H9 (cell line): ENCODE measurements at places on chromosomes 2 and 18. TPM values are rescaled to one million over a fixed set of nuclear protein-coding genes. Genes with fewer than 3 reads are reported as not detected.
A peak's percentile ranks its signal among the peaks of the same experiment; 100 is the strongest.

DNA sequence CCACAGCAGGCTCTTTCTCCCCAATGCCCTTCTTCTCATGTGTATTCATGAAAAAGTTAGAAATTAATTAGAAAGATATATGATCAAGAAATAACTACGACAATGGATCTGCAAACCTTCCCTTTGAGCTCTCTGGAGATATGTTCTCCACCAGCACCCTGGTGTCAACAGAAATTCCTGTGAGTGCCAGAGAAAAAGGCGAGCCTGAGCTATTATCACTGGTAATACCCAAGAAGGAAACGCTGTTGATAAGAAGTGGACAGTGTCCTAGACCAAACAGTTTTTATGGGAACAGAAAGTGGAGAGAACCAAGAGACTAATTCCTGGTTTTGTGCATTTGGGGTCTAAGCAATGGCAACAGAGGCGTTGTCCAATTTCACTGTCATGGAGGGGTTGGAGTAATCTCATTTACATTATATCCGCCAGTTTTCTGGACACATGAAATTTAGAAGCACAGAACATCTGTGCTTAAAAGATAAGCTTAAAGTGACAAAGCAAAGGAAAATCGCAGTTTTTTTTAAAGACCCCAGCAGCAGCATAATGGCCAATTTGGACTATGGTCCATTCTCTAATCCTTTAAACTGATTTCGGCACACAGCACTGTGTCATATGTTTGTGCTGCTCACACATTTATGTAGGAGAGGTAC lies 47.2 kb upstream of the CDC42EP3 start:
- no peaks in the 10 kb centered on the region for H3K27me3 ChIP-seq
- H3K36me3 ChIP-seq: peaks cover 12% of the 10 kb centered on the region
- no peak overlapping the region for H3K27ac ChIP-seq

DNA sequence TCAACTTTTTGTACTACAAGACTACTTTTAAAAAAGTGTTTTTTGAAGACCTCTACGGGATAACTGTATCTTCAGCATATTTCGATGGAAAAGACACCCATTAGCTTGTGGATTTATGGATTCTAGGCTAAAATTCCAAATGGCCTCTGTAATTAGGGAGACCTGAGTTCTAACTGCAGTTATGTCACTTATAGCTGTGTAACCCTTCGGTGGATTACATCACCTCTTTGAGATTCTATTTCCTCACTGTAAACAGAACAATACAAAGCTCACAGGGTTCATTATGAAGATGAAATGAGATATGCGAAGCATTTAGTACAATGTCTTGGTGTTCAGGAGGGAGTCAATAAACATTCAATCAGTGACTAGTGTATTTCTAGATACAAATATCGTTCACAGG lies 24.2 kb downstream of the LMAN2L start:
- H3K36me3 ChIP-seq: peaks cover 29% of the 10 kb centered on the region
- DNase-seq: no peak
- no peaks in the 10 kb centered on the region for H3K4me1 ChIP-seq
- H3K4me3 ChIP-seq: no peak overlapping the region

Gene ELOA2
- not detected in 2 replicates for total RNA-seq

- no peaks in the 10 kb centered on the region for H3K27me3 ChIP-seq
- no peak for DNase-seq
- no peak overlapping the region for H3K27ac ChIP-seq
- H3K4me3 ChIP-seq: no peak overlapping the region
- peaks cover 2% of the 10 kb centered on the region; the same call in 1 of the 2 replicates for H3K4me1 ChIP-seq
Observed at GRCh38 chr2:45675263-45675812, 23.9 kb downstream of the PRKCE start.

- H3K27me3 ChIP-seq: no peaks in the 10 kb centered on the region
- H3K27ac ChIP-seq: no peak overlapping the region
- no peak overlapping the region for H3K4me3 ChIP-seq
- no peaks in the 10 kb centered on the region for H3K4me1 ChIP-seq
- H3K36me3 ChIP-seq: peaks cover 15% of the 10 kb centered on the region
Observed at GRCh38 chr2:219149667-219150066, 10.9 kb downstream of the NHEJ1 start.

DNA sequence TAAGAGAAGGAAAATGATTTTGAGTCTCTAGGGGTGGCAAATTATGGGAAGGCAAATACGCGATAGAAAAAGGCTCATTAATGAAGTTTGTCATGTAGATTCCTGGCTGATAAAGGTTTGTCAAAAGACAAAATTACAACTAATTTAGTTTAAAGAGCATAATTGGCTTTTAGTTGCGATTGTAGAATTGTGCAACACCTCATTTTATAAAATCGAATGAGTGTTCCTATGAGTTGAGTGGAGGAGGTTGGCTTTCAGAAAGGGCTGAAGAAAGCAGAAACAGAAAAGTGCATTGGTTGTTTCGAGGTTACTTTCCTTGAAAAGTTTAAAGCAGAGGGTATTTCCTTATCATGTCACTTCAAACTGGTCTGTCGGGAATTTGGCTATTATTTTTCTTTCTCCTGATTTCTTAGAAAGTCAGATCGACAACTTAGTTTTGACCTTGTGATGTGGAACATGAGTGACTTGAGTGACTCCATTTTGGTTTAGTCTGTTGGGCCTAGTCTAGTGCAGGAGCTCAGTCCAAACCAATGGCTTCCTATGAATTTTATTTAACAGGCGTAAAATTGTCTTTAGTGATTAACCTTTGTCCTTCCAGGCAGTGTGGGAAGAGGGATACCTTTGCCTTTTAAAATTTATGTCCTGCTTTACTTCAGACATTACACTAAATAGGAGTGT lies 2.2 kb upstream of the PCYOX1 start:
- peak overlapping the region; percentile 13; the same call in 1 of the 3 replicates for H3K4me3 ChIP-seq
- H3K36me3 ChIP-seq: peaks cover 3% of the 10 kb centered on the region; the same call in 2 of the 3 replicates
- H3K27me3 ChIP-seq: no peaks in the 10 kb centered on the region
- DNase-seq: no peak

GRCh38 chr2:17628349-17629261 lies 88.1 kb downstream of the VSNL1 start:
- no peak overlapping the region for H3K27ac ChIP-seq
- H3K36me3 ChIP-seq: peaks cover 34% of the 10 kb centered on the region
- no peak overlapping the region for H3K4me3 ChIP-seq

Gene MTCL1
- total RNA-seq: 45.1 and 50.7 TPM in 2 replicates

GRCh38 chr18:23169673-23170044 lies 34.4 kb downstream of the CABLES1 start:
- peak overlapping the region; percentile 88 for H3K27ac ChIP-seq
- peaks cover 13% of the 10 kb centered on the region; the same call in 1 of the 2 replicates for H3K4me1 ChIP-seq
- H3K27me3 ChIP-seq: no peaks in the 10 kb centered on the region
- DNase-seq: peak; percentile 78
- H3K36me3 ChIP-seq: no peaks in the 10 kb centered on the region
- H3K4me3 ChIP-seq: peak overlapping the region; percentile 43

DNA sequence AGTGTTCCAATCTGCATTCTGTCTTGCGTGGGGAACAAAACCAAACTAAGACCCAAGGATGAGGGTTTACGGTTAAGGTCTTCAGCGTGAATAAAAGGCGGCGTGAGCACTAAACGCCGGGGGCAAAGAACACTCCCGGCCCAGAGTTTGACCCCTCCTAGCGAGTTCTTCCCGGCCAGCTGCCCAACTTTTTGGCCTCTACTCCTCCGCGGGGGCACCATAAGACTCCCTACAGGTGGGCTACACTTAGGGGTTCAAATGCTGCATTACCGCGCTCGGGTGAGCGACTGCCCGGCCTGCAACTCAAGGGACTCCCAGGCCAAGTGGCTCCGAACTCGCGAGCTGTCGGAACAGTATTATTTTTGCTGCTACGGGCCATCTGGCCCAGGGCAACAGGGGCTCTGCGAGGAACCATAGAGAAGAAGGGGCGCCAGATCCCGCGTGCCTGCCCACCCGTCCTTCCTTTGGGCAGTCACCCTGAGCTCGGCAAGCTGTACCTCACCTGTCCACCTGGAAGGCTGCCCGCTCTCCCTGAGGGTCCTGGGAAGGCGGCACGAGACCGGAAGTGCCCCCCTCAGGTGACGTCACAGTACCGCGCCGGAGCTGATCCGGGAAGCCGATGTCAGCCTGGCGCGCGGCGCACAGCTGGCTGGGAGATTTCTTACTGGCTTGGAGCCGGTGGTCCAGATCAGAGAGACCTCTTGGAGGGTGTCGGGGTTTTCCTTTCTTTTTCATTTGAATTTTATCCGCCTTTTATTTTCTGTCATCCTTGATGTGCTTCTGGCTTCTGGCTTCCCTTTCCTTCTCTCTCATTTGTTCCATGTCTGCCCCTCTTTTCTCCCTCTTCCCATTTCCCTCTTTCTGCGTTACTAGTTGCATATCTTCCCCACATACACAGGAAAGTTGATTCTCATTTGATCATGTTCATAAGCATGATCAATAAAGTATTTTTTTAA lies at the start of gene LDAH:
Gene LDAH (minus strand): TSS at position 567 of the 956 bp plus-strand sequence. CDS start 21,638 bp downstream, outside the sequence.
- peak within 1 kb of the TSS; percentile 96 for H3K4me3 ChIP-seq
- peak within 1 kb of the TSS; percentile 10 for H3K27ac ChIP-seq
- H3K4me1 ChIP-seq: no peaks in the 10 kb centered on the region
- DNase-seq: peak; percentile 96

DNA sequence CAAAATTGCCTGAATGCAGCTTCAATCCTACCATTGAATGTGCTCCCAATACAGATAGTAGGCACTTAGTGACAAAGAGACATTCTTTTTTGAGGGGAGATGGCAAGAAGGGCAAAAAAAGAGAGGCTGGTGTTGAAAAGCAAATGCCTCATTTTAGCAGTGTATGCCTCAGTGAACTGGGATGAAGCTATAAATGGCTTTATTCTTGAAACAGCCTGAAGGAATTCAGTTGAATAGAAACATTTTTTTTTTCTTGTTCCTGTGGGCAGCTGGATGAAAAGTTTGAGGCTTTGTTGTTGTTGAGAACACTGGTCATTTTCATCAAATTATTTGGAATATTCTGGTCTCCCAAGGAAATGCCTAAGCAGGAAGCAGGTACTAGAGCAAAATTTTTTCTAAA lies 228.9 kb downstream of the RNF144A start:
- H3K4me1 ChIP-seq: no peaks in the 10 kb centered on the region
- no peak for DNase-seq
- peaks cover 9% of the 10 kb centered on the region for H3K36me3 ChIP-seq
- H3K4me3 ChIP-seq: no peak overlapping the region
- no peak overlapping the region for H3K27ac ChIP-seq

DNA sequence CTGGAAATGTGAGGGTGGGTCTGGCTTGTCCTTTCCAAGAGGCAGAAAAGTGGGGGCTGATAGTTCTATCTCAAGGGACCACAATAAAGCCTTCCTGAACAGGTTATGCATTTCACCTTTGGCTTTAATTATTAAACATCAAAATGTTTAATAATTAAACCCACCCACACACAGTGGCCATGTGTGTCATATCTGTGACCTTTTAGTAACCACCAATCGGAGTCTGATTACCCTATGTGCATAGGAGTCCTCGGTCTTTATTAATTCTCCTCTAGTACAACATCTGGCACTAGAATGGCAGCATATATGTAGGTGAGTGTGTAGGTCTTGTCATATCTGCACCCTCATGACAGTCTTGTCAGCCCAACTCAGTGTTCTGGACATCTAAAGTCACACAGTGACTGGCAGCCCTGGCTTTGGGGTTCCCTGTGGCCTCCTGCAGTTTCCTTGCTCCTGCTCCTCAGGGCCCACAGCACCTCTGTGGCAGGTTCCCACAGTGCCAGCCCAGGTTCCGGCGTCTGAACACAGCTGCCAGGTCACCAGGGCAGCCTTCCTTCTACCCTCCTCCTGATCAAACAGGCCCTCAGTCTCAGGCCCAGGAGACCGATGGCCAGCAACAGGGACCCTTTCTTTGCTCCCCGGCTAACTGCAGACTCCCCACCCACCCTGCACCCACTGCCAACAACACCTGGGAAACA lies 100.9 kb downstream of the MTCL1 start:
- no peak for DNase-seq
- H3K27me3 ChIP-seq: no peaks in the 10 kb centered on the region
- H3K4me1 ChIP-seq: peaks cover 2% of the 10 kb centered on the region; the same call in 1 of the 2 replicates
- H3K4me3 ChIP-seq: no peak overlapping the region
- peaks cover 11% of the 10 kb centered on the region; the same call in 1 of the 3 replicates for H3K36me3 ChIP-seq
- H3K27ac ChIP-seq: no peak overlapping the region

DNA sequence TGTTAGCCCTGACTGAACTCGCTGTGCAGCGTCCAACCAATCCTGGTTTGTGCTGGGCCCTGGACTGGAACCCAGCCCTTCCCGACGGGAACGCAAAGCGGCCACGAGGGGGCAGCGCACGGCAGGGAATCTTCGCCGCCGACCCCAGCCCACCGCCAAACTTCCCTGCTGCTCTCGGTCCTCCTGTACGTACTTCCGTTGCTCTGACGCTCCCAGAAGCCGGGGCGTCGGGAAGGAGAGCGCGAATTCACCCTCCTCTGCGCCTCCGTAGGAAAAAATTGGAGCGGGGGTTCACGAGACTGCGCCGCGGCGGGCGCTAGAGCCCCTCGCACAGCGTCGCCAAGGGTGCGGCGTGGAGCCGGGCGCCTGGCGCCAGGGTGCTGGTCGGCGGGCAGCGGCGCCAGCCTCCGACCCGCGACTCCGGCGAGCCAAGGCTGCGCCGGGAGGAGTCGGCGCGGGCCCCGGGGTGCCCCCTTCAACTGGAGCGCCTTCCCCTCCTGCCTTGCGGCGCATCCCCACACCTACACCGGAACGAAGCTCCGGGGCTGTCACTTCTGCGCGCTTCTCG lies 873 bp upstream of the SH3RF3 start:
- peak overlapping the region; percentile 70 for H3K4me3 ChIP-seq
- peak; percentile 91 for DNase-seq
- peaks cover 25% of the 10 kb centered on the region; the same call in 1 of the 2 replicates for H3K27me3 ChIP-seq

- H3K36me3 ChIP-seq: no peaks in the 10 kb centered on the region; the same call in 2 of the 3 replicates
- no peak overlapping the region for H3K27ac ChIP-seq
- H3K27me3 ChIP-seq: no peaks in the 10 kb centered on the region
- no peak overlapping the region for H3K4me3 ChIP-seq
- no peaks in the 10 kb centered on the region for H3K4me1 ChIP-seq
Observed at GRCh38 chr2:24261441-24261840, 86.6 kb downstream of the FAM228A start.

- H3K4me3 ChIP-seq: no peak overlapping the region
- H3K27me3 ChIP-seq: no peaks in the 10 kb centered on the region
- DNase-seq: peak; percentile 50
- no peaks in the 10 kb centered on the region for H3K36me3 ChIP-seq
- peaks cover 3% of the 10 kb centered on the region; the same call in 1 of the 2 replicates for H3K4me1 ChIP-seq
- H3K27ac ChIP-seq: no peak overlapping the region
Observed at GRCh38 chr18:26532367-26533340, 15.7 kb downstream of the KCTD1 start.

DNA sequence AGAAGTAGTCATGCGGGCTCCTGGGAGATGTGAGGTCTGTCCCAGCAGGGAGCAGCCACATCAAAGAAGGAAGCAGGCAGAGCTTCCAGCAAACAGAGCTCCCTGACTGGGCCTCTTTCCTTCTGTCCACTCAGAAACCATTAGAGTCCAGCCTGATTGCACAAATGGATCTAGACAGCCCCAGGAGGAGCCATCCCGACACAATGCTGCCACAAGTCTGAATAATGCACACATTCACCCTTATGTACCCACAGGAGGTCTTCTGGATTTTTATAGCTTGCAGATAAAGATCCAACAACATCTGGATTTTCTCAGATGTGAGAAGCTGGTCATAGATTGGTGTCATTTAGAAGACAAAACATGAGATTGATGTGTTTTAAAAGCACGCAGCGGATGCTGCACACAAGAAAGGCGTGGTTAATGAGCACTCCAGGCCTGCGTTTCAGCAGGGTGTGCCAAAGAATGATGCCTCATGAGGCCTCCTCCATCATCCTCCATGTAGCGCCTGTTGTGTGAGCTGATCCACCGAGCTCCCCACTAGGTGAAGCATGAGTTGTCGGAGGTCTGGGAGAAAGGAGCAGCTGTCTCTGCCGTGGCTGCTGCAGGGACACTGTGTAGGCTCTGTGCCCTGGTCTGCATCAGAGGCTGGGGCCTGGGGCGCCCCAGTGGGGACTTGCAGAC lies 60.6 kb downstream of the MTCL1 start:
- no peak overlapping the region for H3K27ac ChIP-seq
- DNase-seq: no peak
- H3K4me3 ChIP-seq: no peak overlapping the region
- no peaks in the 10 kb centered on the region for H3K27me3 ChIP-seq

Gene SERPINB11
- not detected in 2 replicates for total RNA-seq
